ENCODE measurements at places on chromosomes 6 and 20.

GRCh38 chr6:164911873-164912580, 397.4 kb downstream of the C6orf118 start:
- DNase-seq, result peak; percentile 66

- no peak for DNase-seq
Observed at GRCh38 chr6:68082086-68082485, 553.0 kb upstream of the ADGRB3 start.

GRCh38 chr6:112597176-112597575, 250.0 kb downstream of the RFPL4B start:
- no peak for DNase-seq

GRCh38 chr6:39072830-39073229, 24.2 kb downstream of the GLP1R start:
- no peak for DNase-seq

GRCh38 chr6:71913444-71914234, 27.3 kb downstream of the RIMS1 start:
- DNase-seq, result no peak

DNA sequence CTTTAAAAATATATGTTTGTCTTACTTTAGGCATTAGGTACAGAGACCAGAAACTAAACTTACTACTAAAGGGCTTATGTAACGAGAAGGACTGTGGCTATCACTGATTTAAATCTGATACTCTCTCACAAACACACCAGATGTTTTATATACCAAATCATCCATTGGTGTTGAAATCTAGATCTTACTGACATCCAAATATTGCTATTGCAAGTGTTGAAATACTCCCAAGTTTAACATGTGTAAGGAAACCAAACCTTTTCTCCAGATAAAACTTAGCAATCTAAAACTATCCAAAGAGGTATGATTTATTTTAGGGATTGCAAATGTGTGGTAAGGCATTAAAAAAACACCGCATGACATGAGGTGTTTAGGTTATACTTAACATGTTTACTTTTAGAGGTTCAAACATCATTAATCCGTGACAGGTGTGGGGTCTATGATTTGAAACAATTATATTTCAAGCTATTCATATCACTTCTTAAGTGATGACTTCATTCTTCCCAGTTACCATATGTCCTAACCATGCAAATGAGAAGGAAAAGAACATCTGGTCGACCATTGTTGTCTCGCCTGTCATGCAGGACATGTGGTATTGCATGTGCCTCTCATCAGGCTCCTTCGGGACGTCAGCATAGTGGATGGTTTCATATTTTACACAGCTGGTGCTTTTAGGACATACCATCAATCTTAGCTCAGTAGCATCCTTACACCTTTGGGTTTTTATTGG, 168.3 kb upstream of the SPACA1 start:
- DNase-seq, result no peak

- no peak for DNase-seq
Observed at GRCh38 chr20:36214684-36215256, 21.5 kb upstream of the AAR2 start.

DNA sequence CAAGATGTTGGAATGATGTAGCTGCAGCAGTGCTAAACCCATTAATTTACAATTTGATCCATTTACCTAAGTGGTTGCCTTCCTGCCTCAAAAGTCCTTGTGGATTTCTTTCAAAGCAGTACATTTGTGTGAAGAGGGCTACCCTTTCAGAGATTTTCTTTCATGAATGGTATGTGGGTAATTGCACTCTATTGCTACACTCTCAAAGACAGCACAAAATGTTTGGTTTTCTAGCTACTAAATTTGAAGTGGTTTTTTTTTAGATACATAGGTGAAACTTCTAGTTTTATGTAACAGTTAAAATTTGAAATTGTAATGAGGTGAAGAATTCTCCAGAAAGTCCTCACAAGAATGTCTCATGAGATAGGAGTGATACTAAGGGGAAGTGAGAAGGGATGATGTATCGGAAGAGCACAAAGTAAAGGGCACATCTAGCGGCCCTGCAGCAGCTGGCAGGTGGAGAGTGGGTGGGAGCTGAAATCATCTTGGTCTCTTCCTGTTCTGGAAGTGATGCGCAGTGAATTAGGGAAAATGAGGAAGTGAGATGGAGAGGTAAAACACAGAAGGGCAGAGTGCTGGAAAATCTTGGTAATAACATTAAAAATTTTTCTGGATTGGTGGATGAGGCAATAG, 236.8 kb upstream of the MAN1A1 start:
- no peak for DNase-seq

DNA sequence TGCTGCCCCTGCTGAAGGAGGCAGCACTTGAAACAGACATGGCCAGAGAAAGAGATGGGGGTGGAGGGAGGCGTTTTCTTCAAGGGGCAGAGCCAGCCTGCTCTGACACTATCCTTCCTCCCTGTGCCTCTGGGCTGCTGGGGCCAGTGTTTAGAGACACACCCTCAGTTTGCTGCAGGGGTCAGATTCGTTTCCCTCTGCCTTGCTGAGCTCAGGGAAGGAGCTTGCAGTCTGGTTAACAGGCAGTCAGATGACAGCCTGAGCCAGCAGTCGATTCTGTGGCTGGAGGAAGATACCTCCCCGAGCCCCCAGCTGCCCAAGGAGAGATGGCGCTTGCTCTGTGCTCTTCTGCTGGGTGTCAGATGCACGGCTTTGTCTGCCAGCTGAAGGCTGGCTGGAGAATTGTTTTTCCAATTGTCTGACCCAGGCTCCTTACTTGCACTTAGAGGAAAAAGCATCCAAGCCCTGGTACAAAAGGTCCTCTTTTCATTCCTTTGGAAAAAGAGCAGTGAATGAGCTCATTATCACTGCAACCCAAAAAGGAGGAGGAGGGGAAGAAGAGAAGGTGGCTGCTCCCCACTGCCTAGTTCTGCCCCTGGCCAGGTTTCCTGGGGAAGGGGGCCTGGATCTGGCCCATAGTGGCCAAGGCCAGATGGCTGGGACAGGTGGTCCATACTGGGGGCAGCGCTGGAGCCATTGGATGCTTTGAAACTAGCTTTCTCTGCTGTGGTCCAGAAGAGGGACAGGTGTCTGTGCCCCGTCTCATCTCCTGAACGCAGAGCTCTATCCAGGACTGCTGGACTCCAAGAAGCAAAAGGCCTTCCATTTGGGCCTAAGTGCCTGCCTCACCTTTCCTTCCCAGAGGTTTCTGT, 88.2 kb downstream of the TCP11 start:
- no peak for DNase-seq

GRCh38 chr20:32731882-32732266, 11.4 kb downstream of the COMMD7 start:
- no peak for DNase-seq

DNA sequence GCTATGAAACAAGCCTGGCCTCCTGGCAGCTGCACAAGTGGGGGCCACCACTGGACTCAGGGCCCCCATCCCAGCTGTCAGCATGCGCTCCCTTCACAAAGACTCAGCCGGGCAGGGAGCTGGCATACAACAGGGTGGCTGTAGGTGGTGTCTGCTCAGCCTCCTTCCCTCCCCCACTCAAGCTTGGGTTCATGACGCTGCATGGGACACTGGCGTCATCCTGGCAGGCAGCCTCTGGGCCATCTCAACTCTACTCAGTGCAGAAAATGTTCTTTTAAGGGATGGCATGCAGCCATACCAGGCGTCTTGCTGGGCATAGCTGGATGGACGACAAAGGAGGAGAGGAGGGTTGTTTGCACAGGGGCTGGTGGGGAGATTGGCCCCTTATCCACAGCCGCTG, 30.5 kb downstream of the SAYSD1 start:
- no peak for DNase-seq

DNA sequence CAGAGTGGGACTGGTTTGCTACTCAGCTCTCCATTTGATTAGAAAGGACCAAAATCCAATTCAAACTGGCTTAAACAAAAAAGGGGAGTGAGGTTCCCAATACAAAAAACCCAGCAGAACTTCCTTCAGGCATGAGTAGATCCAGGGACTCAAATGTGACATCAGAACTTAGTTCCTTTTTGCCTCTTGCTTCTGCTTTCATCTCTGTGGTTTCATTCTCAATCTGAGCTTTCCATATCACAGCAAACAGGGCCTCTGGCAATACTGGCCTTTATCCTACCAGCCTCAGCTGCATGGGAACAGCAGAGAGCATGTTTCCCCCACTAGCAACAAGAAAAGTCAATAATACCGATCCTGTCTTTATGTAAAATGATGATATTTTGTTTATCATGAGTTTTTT, 28.6 kb upstream of the PRELID3B start:
- DNase-seq, result no peak

- no peak for DNase-seq
Observed at GRCh38 chr20:24452016-24452415, 17.4 kb upstream of the SYNDIG1 start.

GRCh38 chr6:28586962-28587745, 61.5 kb downstream of the GPX5 start:
- peak; percentile 38 for DNase-seq

DNA sequence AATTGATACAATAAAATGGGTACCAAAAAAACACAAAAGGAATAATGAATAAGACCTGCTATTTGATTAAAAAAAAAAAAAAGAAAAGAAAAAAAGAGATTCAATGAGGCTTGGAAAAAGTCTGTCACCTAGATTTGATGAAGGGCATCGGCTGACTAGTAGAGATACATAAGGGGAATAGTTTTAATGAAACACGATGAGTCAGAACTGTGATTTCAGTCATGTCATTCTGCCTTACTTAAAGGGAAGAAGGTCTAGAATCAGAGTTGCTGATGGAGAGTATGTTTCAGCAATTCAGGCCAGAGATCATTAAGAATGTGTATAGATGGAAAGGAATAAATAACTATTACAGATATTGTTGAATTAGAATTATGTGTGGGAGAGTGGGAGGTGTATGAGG, 565.9 kb upstream of the RNF217 start:
- no peak for DNase-seq

DNA sequence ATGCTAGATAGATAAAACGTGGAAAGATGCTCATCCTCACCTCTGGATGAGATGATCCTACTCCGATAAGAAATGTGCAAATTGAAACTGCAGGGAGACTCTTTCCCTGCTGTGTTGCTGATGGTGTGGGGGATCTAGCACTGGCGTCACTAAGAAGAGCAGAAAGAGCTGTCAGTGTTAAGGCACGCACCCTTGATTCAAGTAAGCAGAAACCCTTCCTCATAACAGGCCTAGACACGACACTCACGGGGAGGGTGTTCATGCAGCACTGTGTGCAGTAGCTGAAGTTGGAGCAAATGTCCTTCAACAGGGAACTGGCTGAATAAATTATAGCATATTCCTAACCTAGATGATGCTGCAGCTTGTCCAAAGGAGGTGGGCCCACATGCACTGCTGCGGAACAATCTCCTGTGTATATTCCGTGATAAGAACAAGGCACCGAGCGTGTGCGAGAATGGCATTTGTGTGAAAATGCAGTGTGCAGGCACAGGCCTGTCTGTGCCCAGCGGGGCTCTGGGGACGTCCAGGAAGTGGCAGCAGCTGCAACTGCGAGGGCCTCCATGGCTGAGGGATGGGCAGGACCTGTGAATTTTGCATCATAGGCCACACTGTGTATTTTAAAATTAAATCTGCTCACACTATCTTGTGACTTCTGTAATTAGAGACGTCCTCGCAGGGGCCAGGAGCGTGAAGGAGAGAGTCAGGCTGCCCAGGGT, 64.0 kb downstream of the TCP11 start:
- DNase-seq, result no peak

GRCh38 chr6:163754866-163755265, 340.3 kb downstream of the QKI start:
- no peak for DNase-seq

DNA sequence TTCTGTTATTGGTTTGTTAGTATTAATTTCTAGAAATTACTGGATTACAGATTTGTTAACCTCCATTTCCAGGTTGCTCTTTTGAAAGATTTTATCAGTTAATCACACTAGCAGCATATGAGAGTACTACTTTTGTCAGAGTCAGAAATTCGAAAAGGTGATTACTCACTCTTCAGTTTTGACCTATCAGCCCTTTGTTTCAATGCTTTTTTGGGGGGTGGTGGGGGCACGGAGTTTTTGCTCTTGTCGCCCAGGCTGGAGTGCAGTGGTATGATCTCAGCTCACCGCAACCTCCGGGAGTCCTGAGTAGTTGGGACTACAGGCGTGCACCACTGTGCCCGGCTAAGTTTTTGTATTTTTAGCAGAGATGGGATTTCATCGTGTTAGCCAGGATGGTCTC, 149.2 kb downstream of the JARID2 start:
- no peak for DNase-seq

DNA sequence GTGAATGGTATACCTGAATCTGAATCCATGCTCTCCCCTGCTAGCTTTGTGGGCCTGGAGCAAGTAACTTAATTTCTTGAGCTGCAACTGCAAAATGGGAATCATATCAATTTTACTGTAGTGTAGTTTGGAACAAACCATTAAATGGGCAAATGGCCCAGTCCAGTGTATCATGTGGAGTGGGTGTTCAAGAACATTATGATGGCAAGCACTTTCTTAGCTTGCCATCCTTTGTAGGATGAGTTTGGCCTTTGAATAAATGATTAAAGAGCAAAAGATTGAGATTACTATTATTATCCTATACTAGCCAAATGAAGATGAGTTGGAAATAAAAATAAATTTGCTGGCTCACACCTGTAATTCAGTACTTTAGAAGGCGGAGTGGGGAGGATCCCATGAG, 120.4 kb downstream of the SESN1 start:
- no peak for DNase-seq

DNA sequence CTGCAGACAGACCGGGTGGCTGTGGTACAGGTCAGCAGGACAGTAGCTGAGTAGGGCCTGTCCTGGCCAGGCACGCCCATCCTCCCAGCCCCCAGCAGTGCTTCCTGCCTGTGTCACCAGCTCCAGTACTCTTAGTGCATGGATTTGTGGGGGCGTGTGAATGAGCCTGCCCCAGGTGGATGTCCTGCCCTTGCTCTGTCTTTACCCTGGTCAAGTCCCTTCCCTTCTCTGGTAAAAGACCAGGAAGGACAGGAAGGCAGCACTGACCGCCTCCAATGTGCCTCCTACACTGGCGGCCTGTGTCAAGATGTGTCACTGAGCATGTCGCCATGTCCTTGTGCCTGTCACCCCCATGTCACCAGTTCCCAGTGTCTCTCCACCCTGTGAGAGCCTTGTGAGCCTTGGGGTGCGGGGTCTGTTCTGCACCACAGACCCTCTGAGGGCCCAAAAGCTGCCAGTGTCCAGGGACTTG, 11.9 kb downstream of the TEAD3 start:
- no peak for DNase-seq

GRCh38 chr20:31569163-31570020, 35.7 kb upstream of the ID1 start:
- peak; percentile 29 for DNase-seq

GRCh38 chr20:22353586-22353985, 230.8 kb downstream of the FOXA2 start:
- no peak for DNase-seq

- DNase-seq, result no peak
Observed at GRCh38 chr20:38343311-38344106, 2.8 kb upstream of the LBP start.

- DNase-seq, result no peak
Observed at GRCh38 chr6:90008908-90009501, 114.7 kb downstream of the GJA10 start.
